ENCODE measurements at places on chromosomes 13 and 19.

- DNase-seq = no peak
Observed at GRCh38 chr13:99267927-99268326, 9.7 kb upstream of the GPR18 start.

- no peak for DNase-seq
Observed at GRCh38 chr13:40495621-40496001, 170.8 kb downstream of the FOXO1 start.

DNA sequence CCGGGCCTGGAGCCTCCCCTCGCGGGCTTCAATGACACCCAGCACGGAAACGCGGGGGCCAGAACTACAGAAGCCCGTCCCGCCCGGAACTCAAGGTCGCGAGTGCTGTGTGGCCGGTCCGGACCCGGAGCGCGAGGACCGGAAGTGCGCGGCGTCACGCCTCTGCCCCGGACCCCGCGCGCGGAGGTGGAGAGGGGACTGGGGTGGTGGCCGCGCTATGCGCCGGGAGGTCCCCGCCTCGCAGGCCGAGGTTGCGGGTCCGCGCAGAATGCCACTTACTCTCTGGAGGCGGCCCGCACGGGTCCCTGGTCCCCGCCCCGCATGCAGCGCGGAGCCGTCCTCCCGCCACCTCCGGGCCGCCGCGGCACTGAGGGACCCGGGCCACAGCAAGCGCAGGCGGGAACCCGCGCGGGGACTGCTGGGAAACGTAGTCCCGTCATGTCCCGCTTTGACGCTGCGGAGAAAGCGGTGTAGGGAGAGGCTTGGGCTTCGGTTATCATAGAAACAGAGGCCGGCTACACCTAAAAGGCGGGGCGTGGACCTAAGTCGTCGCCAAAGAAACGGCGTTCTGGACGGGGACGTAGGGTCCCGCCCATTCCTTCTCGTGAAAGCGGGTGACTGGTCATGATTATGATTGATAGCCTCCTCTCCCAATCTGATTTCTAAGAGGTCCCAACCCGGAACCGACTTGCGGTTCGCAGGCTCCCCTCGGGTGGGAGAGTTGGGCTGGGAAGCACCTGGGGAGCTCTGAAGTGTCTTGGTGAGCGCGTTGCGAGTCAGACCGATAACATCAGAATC is at the start of gene ZNF837:
TSS of gene ZNF837 (minus strand) at position 369 of the 798 bp plus-strand sequence. CDS start 11,698 bp downstream, outside the sequence.
- peak; percentile 99 for DNase-seq

DNA sequence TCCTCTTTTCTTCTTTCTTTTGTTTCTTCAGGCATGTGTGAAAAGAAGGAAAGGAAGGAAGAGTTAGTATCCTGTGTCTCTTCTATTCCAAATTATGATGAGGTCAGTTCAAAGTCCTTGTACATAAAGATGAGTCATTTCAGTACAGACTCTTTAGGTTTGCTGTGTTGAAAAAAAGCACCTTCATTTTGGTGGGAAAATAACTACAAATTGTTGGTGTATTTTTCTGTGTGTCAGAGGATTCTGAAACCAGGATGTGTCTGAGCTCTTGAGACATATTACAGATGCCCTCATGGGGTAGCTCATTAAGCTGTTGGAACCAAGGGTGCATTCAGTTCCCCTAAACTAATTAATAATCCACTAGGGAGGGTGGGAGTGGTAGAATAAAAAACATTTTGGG is 5.8 kb upstream of the HSPH1 start:
- DNase-seq = no peak

DNA sequence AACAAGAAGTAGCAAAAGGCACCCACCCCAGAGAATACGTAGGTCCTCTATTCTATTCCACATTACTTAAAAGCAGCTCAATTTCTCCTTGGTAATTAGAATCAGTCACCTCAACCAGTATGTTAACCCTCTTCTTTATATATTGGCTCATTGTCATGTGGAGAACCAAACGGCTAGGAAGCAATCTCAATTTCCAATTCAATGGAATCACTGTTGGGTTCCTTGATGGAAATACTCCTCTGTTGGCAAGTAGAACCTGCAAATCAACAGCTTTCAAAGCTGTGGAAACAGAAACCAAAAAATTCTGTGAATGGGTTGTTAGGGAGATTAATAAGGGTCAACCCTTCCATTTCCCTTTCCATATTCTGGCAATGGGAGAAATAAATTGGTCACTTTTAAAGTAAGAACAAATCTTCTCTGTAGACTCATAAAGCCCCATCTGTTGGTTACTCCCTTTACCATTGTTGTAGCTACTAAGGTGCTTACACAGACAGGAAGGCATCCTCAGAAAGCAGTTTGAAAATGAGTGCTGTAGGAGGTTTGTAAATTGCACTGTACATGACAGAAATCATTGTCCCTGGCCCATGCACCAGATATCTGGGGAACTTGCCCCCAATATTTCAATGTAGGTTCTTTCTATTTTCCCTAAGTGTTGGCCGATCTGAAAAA is 138.6 kb upstream of the UFM1 start:
- DNase-seq = no peak

- DNase-seq = no peak
Observed at GRCh38 chr13:113224486-113224885, 15.1 kb downstream of the CUL4A start.

DNA sequence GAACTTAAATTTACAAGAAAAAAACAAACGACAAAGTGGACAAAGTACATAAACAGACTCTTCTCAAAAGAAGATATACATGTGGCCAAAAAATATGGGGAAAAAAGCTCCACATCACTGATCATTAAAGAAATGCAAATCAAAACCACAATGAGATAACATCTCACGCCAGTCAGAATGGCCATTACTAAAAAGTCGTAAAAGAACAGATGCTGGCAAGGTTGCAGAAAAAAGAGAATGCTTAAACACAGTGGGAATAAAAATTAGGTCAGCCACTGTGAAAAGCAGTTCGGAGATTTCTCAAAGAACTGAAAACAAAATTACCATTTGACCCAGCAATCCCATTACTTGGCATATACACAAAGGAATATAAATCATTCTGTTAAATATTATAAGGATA is 132.7 kb downstream of the UGGT2 start:
- no peak for DNase-seq

- DNase-seq = no peak
Observed at GRCh38 chr19:52142001-52142595, 2.4 kb upstream of the ZNF616 start.

GRCh38 chr19:55437410-55437809 is 5.7 kb downstream of the SHISA7 start:
- no peak for DNase-seq

- DNase-seq = no peak
Observed at GRCh38 chr19:47581605-47582319, 8.8 kb upstream of the ZNF541 start.

DNA sequence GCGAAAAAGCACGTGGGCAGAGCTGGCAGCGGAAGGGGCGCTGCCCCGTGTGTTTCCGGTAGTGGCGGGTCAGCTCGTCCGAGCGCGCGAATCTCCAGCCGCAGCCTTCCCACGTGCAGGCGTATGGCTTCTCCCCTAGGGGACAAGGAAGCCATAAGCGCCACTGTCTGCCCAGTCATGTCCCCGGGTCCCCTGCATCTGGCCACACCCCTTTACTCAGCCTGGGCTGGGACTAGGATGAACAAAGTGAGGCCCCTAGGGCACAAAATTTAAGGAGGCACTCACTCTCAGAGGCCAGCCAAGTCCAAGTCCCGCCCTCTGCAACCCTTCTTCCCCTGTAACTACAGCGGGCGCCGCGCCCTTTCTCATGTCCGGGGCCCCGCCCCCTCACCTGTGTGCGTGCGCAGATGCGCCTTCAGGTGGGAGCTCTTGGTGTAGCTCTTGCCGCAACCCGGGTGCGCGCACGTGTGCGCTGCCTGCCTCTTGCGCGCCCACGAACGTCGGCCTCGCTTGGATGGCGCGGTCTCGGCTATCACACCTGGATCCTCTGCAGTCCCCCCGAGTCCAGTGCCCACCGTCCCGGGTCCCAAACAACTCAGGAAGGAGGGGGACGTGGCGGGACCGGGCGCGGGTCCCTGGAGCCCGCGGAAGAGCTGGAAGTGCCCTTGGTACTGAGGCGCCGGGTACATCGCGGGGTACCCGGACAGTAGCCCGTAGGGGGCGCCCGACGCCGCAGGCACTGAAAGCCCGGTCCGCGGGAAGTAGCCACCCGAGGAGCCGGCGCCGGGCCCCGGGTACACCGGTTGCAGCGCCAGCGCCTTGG is 1.9 kb downstream of the KLF1 start:
- DNase-seq = peak; percentile 95
